ENCODE measurements at places on chromosomes 3 and 15.

GRCh38 chr15:57364282-57365007 lies 11.9 kb upstream of the CGNL1 start:
- no peak for DNase-seq

DNA sequence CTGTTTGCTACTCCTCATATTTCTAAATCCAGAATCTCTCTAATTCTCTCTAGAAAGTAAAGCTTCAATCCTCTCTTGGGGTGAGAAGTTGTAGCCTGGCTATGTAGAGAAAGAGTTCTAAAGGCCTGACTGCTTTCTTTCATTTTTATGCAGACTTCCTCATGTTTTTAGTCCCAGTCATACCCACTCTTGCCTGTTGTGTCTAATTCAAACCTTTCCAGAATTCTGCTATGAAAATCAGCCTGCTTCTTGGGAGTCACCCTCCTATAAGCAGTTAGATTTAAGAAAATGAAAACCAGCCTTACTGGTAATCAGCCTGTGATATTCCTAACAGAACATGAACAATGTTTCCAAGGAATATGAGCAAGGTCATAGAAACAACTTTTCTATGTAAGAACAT lies 14.8 kb upstream of the ZNF639 start:
- DNase-seq = no peak

DNA sequence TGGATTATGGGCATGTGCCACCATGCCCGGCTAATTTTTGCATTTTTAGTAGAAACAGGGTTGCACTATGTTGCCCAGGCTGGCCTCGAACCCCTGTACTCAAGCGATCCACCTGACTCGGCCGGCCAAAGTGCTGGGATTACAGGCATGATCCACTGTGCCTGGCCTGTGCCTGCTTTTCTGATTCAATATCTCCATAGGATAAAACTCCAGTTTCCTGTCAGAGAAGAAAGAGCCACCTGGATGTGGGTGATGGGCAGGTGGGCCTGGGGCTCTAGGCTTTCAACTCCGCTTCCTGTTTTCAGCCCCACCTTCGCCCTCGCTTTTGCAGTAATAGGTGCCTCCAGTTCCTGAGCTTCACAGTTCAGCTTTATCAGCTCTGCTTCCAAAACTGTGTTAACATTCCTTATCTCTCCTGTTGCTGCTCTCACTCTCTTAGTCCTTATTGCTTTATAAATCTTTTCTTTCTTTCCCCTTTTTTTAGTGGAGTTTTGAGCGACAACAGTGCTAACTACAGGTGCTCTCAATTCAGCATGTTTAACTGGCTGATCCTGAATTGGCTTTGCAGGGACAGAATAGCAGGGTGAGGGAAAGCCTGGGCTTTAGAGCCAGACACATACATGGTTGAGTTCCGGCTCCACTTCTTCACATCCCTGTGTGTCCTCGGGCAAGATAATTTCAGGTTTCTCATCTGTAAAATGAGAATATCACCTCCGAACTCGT lies 21.1 kb upstream of the PDE8A start:
- no peak for DNase-seq

DNA sequence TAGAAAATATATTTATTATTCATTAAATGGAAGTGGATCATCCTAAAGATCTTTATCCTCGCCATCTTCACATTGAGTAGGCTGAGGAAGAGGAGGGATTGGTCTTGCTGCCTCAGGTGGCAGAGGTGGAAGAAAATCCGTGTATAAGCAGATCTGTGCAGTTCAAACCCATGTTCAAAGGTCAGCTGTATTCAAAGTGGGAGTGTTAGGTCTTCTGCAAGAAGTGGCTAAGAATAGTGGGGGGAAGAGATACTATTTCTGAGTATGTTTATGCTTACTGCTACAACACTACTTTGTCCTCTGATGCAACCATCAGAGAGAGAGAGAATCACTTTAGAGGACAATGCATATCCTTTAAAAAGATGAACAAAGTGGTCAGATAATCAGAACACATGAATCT lies 39.5 kb downstream of the YEATS2 start:
- no peak for DNase-seq

- peak; percentile 12 for DNase-seq
Observed at GRCh38 chr3:179526989-179527391, 35.7 kb upstream of the ACTL6A start.

GRCh38 chr3:101633186-101633585 lies 43.7 kb downstream of the ZBTB11 start:
- DNase-seq = no peak

- peak; percentile 7 for DNase-seq
Observed at GRCh38 chr15:60212536-60212935, 185.2 kb downstream of the ANXA2 start.

DNA sequence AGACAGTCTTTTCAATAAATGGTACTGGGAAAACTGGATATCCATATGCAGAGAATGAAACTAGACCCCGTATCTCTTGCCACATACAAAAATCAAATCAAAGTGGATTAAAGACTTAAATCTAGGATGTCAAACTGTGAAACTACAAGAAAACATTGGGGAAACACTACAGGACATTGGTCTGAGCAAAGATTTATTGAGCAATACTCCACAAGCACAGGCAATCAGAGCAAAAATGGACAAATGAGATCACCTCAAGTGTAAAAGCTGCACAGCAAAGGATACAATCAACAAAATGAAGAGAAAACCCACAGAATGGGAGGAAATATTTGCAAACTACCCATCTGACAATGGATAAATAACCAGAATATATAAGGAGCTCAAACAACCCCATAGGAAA lies 38.4 kb upstream of the MBNL1 start:
- DNase-seq = no peak

GRCh38 chr15:77012868-77013267 lies 17.9 kb downstream of the PSTPIP1 start:
- DNase-seq = no peak

DNA sequence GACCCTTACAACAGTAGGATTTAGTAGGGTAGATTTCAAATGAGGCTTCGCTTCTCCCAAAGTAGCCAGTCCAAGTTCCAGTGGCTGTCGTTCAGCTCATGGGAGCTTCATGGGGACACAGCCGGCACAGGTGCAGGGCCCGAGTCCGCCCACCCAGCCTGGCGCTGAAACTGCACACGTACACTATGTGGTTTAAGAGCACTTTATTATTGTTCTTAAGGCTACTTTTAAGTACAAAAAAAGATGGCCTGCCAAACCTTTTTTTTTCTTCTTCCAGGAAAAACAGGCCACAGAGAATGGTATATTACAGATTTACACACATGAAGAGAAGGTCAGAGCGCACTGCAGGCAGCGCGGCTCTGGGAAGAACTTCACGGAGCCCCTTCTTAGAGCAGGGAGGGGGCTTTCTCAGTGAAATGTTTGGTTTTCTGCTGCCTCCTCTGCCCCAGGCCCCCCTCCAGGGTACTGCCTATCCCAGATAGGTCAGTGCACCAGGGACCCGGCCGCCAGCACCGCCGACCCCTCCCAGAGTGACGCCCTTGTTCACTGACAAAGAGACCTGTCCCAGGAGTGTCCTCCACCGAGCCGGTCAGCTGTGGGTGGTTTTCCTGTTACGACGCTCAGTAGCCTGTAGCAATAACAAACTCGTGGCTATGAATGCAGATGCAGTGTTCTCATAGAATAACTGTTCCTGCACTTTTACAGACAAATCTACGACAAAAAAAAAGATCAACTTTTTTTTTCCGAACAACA lies 87.7 kb downstream of the VGLL4 start:
- DNase-seq = no peak

GRCh38 chr3:15326673-15327072 lies 5.7 kb downstream of the SH3BP5 start:
- DNase-seq = no peak

DNA sequence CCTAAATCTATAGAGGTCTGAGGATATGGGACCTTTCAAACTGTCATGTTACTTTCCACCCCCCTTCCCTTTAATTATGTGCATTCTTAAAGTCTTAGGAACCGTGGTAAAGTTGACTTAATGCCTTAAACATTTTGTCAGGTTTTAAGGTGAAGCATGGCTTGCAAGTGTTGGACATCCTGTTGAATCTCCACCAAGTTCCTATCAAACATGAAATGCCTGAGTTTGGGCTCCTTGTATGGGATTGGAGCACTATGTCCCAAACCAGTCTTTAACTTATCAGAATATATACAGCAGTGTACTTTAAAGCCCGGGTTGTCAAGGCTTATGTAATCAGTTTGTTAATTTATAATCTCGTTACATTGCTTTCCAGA lies 1.1 kb downstream of the SNRK start:
- no peak for DNase-seq

GRCh38 chr3:120503727-120504616 lies 53.2 kb upstream of the FSTL1 start:
- no peak for DNase-seq

GRCh38 chr15:68704496-68705021 lies 116.1 kb downstream of the ANP32A start:
- DNase-seq = no peak

DNA sequence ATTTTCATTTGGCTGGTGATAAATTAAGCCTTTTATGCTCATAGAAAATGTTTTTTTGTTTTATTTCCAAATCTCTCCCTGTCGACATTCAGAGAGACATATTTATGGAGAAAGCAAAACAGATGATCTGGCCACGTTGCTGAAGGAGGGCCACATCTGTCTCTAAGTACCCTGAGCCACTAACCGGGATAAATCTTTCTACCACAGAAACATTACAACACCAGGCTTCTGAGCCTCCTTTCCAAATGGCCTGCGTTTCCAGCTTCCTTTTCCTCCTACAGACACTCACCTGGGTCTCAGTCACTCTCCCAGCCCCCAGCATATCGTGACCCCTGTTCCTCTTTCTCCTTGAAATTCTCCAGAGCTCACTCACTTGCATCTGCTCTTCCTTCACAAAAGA lies 161.0 kb downstream of the ARRDC4 start:
- DNase-seq = no peak

- DNase-seq = no peak
Observed at GRCh38 chr3:73509816-73510215, 114.9 kb downstream of the PDZRN3 start.

- DNase-seq = no peak
Observed at GRCh38 chr3:69288161-69288895, 97.6 kb downstream of the FRMD4B start.

GRCh38 chr3:43785551-43785950 lies 94.8 kb downstream of the ABHD5 start:
- no peak for DNase-seq

DNA sequence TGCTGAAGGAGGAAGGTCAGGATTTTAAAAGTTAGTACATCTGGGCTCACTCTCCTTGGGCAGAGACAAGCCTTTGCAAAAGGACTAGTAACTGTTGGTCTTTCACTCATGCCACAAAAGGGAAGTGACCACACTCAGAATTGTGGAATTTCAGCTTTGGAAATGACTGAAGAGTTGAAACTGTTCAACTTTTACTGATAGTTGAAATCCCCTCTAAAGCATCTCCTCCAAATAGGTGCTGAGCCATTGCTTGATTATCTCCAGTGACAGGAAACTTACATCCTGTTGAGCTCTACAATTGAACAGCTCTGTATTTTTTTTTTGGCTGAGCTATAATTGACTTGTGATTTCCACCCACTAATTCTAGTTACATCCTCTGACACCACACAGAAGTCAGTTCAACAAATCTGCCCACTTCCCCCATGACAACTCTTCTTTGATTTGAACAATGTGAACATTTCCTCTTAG lies 254.8 kb upstream of the TPRG1 start:
- no peak for DNase-seq

DNA sequence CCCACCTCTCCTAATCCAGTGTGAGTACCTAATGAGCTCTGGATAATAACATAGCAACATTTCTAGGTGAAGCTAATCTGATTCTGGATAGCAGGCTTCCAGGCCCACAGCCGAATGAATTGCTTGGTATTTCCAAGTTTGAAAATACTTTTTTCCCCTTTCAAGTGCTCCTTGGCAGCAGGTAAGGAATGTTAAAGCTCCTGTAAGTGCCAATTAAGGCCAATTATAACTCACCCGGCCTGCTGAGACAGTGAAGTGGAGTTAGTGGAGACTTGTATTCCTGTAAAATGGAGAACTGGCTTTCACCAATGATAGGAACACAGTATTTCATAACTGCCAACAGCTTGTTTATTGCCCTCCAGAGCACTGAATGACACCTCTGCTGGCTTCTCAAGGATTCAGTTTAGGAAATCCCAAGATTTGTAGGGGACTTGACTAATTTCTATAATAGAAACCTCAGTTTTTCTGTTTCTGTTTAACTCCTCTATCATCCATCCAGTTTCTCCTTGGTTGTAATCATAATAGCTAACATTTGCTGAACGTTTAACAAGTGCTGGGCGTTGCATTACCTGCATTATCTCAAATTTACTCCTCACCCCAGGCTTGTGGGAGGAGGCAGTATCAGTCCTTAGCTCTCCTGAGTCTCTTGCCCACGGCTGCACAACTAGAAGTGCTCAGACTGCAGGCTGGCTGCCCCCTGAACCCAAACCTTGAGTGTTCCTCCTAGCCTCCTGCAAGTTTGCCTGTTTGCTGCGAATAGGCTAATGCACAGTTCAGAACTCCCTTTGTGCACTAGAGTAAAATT lies 52.7 kb upstream of the SCAANT1 start:
- DNase-seq = no peak

- no peak for DNase-seq
Observed at GRCh38 chr3:84727616-84728015, 231.2 kb upstream of the CADM2 start.

- no peak for DNase-seq
Observed at GRCh38 chr3:29189328-29189727, 91.5 kb upstream of the RBMS3 start.

DNA sequence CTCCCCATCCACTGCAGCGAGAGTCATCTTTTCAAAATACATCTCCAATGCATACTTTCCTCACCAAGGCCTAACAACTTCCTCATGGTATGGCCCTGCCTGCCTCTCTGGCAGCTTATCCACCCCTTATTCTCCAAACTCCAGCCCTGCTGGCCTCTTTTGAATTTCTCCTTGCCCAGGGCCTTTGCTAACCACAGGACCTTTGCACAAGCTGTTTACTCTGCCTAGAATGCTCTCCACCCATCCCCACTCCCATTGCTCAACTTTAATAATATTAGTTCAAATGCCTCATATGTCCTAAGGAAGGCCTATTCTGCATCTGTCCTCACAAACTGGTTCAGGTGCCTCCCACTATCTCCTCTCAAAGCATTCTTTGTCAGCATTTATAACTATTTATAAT lies 230.7 kb downstream of the CADPS start:
- no peak for DNase-seq

Measured in kidney epithelial cell (primary cell).